ENCODE measurements at places on chromosomes 7 and 10.

DNA sequence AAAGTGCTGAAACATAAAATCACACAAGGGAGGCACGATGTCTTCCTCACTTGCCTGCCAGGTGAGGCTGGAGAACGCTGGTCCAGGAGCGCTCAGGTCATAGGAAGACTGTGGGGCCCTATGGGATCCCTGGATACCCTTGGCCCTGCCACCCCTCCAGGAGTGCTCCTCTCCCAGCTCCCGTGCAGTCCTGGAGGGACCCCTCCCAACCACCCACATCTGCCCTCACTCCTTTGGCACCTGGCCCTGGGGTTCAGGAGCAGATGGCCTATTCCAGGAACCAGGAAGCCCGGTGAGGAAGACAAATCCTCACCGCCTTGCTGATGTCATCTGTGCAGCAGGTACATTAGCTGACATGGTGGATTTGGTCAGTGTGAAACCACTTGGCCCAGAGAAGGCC, 3.7 kb upstream of the CXCL12 start:
- DNase-seq = no peak

GRCh38 chr7:69622960-69623359, 24.7 kb downstream of the AUTS2 start:
- no peak for DNase-seq

- no peak for DNase-seq
Measured at GRCh38 chr7:37476428-37476827, 27.8 kb upstream of the ELMO1 start.

DNA sequence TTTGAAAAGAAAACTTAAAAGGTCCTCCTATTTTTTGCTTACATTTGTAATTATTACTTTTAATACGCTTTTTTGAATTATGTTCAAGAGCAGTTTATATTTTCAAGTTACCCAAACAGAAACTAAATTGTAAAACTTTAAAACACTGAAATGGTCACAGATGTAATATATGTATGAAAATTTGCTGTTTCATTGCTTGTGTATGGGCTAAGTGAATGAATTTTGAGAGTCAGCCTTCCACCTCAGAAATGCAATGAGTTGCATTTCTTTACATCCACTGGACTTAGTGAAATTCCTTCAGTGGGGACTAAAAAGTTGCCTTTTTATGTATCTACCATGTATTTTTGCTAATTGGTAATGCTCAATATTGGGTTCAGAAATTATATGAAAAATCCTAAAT, 1.6 kb downstream of the VPS26A start:
- no peak for DNase-seq

DNA sequence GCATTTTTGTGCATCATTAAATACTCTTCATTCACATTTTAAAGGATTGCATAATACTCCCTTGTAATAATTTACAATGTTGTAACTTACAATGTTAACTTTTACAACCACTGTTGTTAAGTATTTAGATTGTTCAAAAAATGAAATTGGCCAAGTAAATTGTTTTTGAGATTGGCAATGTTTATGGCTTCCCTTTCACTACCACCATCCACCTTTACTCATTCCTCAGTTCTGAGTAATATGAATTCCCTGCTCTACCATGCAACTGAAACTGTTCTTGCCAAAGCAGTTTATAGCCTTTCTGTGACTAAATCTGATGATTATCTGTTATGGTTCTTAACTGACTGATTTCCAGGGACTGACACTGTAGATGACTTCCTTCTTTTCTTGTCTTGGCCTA, 80.5 kb upstream of the TMEM106B start:
- DNase-seq = no peak

- DNase-seq = no peak
Measured at GRCh38 chr10:10007957-10008356, 1009.7 kb upstream of the CELF2 start.

- DNase-seq = no peak
Measured at GRCh38 chr7:133265821-133266220, 12.9 kb downstream of the EXOC4 start.

- no peak for DNase-seq
Measured at GRCh38 chr7:1852517-1853430, 182.7 kb downstream of the ELFN1 start.

GRCh38 chr10:11242443-11243387, 225.0 kb downstream of the CELF2 start:
- DNase-seq = no peak

- no peak for DNase-seq
Measured at GRCh38 chr7:40477094-40477493, 342.3 kb downstream of the SUGCT start.

- DNase-seq = no peak
Measured at GRCh38 chr7:75884476-75884875, 5.6 kb downstream of the RHBDD2 start.

GRCh38 chr10:21318540-21319167, 206.8 kb downstream of the SKIDA1 start:
- no peak for DNase-seq

DNA sequence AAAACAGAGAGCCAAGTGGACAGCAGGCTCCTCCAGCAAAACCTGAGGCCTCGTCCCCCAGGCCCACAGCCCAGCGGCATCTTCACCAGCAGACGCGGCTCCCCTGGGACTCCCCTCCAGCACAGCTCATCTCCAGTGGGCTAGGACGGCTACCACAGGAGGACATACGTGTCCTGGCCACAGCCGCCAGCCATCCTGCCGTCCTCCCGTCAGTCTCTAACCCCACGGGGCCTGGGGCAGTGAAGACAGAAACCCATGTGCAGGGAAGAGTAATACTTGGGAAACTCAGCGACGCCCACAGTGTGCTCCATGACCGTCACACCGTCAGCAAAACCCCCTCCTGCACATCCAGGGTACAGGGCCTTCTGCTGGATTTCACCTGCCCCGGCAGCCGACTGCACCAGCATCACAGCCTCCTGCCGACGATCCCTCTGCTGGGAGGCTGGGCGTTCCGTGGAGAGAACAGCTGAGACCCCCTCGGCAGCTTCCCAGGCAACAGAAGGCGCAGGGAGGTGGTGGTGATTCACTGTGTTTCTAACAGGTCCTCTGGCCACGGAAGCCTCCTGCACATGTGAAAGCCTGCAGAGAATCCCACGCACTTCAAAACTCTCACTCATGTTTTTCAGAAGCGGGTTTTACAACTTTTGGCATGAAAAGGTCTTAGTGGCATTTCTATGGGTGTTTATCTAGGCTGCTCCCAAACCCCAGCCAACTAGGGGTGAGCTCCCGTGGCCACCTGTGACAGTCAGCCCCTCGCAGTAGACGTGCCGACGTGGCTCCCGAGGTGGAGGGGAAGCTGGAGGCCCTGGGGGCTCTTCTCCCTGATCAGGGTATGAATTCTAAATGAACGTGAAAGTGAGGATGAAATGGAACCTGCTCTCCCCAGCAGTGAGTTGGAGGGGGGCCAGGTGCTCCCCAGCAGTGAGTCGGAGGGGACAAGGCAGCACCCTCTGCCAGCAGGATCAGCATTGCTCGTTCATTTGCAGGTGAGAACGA, 513.5 kb downstream of the PTPRN2 start:
- DNase-seq = no peak

DNA sequence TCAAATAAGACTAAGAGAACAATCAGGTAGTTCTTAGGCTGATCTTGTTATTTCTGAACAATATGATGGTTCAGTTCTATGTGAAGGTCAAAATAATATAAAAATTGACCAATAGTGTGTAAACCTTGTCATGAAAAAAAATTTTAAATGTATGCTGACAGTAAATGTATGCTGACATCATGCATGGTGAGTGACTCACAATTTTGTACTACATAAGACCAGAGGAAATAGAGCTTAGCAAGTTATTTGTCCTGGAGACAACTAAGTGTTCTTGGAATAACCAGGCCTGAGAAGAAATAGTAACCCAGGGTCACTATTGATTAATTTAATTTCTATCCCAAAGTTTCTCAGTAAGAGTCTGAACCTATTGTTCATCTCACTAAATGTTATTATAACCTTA, 182.2 kb upstream of the PCDH15 start:
- DNase-seq = no peak

- DNase-seq = no peak
Measured at GRCh38 chr10:60167050-60167449, 222.6 kb downstream of the ANK3 start.

DNA sequence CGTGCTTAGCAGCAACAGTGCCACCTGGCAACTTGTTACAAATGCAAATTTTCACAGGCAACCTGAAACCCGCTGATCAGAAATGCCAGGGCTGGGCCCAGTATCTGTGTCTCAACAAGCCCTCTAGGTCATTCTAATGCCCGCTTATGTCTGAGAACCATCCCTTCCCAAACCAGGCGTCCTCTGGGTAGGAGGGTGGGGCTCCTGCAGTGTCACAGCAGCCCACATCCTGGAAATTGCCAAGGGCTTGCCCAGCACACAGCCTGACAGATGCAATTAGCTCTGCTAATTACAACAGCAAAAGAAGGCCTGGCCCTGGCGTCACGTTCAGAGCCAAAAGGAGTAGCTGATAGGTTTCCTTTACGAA, 15.9 kb downstream of the ITPRIP start:
- no peak for DNase-seq

GRCh38 chr7:27897001-27897400, 157.0 kb downstream of the TAX1BP1 start:
- DNase-seq = no peak

- DNase-seq = no peak
Measured at GRCh38 chr10:108782411-108782810, 1140.9 kb downstream of the XPNPEP1 start.

DNA sequence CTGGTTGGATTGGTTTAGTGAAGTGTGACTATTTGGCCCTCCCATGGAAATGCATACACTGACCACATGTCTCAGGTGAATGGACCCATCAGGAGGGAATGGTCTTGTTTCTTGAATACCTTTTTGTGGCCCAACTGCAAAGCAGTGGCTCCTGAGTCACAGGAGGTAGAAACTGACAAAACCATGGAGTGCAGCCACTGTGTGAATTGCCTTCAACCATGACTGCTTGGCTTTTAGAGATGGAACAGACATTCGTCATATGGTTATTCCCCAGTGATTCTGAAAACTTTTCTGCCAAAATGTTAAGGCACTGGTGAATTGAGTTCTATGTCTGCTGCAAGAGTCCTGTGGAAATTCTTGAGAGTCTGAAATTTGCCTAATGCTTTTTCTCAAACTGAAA, 64.7 kb downstream of the CDK14 start:
- no peak for DNase-seq

- no peak for DNase-seq
Measured at GRCh38 chr7:22487978-22488642, 11.9 kb downstream of the STEAP1B start.

DNA sequence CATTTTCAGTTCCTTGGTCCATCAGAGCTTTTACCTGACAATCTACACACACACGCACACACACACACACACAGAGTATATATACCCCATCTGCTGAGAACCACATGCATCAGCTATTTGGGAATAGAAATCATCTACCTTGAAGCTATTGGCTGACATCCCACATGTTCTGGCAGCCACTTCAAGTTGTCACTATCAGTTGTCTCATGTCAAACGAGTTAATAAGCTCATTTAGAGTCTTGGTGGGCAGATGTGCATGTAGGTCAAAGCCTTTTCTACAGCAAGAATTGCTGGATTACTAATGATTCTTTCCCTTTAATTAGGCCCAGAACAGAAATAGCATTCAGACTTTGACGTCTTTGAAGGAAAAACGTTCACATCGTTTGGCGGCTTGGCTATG, 36.8 kb downstream of the COL28A1 start:
- no peak for DNase-seq

DNA sequence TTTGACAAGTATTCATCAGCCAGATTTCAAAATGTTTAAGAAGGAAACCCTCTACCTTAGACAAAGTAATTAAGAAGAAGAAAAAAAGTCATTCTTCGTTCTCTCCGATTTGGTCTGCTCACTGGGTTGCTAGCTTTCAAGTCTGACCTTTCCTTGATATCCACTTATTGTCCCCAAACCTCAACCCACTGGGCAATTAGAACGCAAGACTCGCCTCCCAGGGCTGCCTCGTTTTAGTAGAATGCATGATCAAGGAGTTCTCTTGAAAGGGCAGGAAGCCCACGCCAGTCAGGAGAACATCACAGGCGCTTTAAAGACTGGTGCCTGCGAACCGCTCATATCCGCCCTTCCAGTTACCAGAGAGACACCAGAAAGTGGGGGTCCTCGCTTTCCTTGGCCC, 637.7 kb downstream of the PARD3 start:
- DNase-seq = no peak

DNA sequence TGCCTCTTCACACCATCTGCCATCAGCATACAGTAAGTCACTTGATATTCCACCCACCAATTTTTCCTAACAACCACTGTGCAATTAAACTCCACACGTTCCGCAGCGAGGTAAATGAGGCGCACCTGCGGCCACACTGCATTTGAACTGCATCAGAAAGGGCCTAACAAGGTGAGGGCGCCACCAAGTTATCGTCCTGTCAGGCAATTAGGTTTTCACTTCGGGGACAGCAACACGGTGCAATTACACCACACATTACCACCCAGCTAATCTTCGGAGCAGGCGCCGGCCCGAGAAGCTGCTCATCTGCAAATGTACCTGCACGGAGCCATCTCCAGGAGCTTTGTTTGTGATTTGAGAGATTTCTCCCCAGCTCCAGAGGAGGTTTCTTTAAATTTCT, 84.4 kb downstream of the EBF3 start:
- no peak for DNase-seq
